ENCODE measurements at places on chromosomes 2 and 18. TPM values are rescaled to one million over a fixed set of nuclear protein-coding genes. Genes with fewer than 3 reads are reported as not detected.

- H3K27me3 ChIP-seq, result no peaks in the 10 kb centered on the region
- H3K27ac ChIP-seq, result no peak overlapping the region
- DNase-seq, result no peak
- no peak overlapping the region for H3K4me3 ChIP-seq
Measured at GRCh38 chr18:55458456-55459203, 129.4 kb downstream of the TCF4 start.

- peaks cover 4% of the 10 kb centered on the region for H3K36me3 ChIP-seq
- H3K4me1 ChIP-seq, result peaks cover 15% of the 10 kb centered on the region
- H3K4me3 ChIP-seq, result no peak overlapping the region
- no peaks in the 10 kb centered on the region for H3K27me3 ChIP-seq
- H3K27ac ChIP-seq, result no peak overlapping the region
- no peak for DNase-seq
Measured at GRCh38 chr2:112582314-112582746, 2.1 kb upstream of the CHCHD5 start.

DNA sequence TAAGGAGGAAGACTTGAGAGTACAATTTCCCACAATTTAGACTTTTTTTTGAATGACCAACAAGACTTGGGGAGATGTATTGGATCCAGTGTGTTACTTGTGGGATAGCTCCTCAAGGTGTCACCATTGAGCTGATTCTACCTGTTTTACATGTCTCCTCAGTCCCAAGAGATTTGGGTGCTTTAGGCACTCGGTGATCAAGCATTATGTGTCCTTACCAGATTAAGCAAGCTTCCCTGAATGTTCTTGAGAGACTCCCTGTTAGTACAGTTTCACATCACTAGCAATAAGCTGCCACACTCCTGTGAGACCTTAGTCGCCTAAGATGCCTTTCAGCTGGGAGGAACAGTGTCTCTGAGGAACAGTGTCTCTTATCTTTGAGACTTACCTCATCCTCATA lies 384.3 kb upstream of the SYT4 start:
- DNase-seq, result no peak
- no peak overlapping the region for H3K27ac ChIP-seq
- H3K4me3 ChIP-seq, result no peak overlapping the region
- no peaks in the 10 kb centered on the region for H3K36me3 ChIP-seq

DNA sequence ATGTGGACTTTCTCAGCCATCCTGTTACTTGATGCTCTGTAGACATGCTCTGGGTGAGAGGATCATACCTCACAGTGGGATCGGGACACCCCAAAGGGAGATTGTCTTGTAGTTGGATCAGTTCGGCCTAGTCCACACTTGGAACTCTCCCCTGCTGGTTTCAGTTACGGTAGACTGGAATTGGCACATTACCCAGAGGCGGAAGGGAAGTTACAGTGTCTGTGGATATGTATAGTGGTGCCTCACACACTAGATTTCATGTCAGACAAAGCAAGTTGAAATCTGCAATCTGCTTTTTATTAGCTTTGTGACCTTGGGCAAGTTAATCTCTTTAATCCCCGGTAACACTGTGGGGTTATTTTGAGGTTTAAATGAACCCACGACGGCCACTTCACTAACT lies 16.2 kb upstream of the CTAGE1 start:
- H3K4me3 ChIP-seq, result no peak overlapping the region
- H3K4me1 ChIP-seq, result peaks cover 13% of the 10 kb centered on the region
- H3K27me3 ChIP-seq, result no peaks in the 10 kb centered on the region
- no peak for DNase-seq

- no peaks in the 10 kb centered on the region for H3K36me3 ChIP-seq
- H3K4me3 ChIP-seq, result no peak overlapping the region
- no peaks in the 10 kb centered on the region for H3K4me1 ChIP-seq
- no peak overlapping the region for H3K27ac ChIP-seq
Measured at GRCh38 chr2:231865222-231865621, 61.0 kb downstream of the NPPC start.

GRCh38 chr2:223536546-223536945 lies 65.6 kb downstream of the SCG2 start:
- no peaks in the 10 kb centered on the region for H3K4me1 ChIP-seq
- H3K36me3 ChIP-seq, result no peaks in the 10 kb centered on the region
- H3K27ac ChIP-seq, result no peak overlapping the region
- H3K27me3 ChIP-seq, result no peaks in the 10 kb centered on the region

GRCh38 chr2:157625296-157625695 lies 3.4 kb downstream of the ACVR1C start:
- no peaks in the 10 kb centered on the region for H3K36me3 ChIP-seq
- no peaks in the 10 kb centered on the region for H3K27me3 ChIP-seq
- H3K4me3 ChIP-seq, result no peak overlapping the region
- peaks cover 10% of the 10 kb centered on the region for H3K4me1 ChIP-seq
- DNase-seq, result no peak
- H3K27ac ChIP-seq, result no peak overlapping the region

The CELF4 gene
- total RNA-seq, result not detected
